ENCODE measurements at places on chromosomes 4 and X. TPM values are rescaled to one million over a fixed set of nuclear protein-coding genes. Genes with fewer than 3 reads are reported as not detected.
A peak's percentile ranks its signal among the peaks of the same experiment; 100 is the strongest.

GRCh38 chr4:177568931-177569330 is 126.7 kb upstream of the AGA start:
- no peak for DNase-seq

- DNase-seq = no peak
These were observed 24.8 kb upstream of the CYBB start for GRCh38 chrX:37755025-37755424.

The SCML2 gene
- 1.2 TPM for total RNA-seq

The TMEM150C gene
- 19.4 TPM for total RNA-seq

The ODAPH gene
- not detected for total RNA-seq

- DNase-seq = peak; percentile 66
These were observed 63.2 kb downstream of the CLDN22 start for GRCh38 chr4:183256756-183257385.

The CXorf58 gene
- 0.22 TPM for total RNA-seq

The COL25A1 gene
- total RNA-seq = 0.24 TPM

- DNase-seq = no peak
These were observed 5.2 kb downstream of the PKD2 start for GRCh38 chr4:88012647-88013046.

GRCh38 chrX:47518144-47518543 is 35.1 kb upstream of the ZNF41 start:
- DNase-seq = no peak

DNA sequence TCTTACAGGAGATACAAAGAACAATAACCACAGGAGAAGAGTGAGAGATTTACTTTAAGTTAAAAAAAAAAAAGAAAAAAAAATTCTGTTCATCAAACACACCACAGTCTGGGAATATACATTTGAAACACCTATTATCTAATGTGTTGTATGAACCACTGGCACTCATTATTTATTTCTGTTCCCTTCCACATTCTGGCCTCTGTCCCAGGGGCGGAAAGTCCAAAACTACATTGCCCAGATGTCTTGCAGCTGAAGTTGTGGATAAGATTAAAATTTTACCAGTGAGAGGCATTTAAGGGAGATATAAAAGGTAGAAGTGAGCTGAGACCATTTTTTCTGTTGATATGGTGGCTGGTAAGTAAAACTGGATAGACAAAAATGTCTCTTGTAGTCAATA is 56.2 kb downstream of the SCLT1 start:
- no peak for DNase-seq

The NAP1L3 gene
- total RNA-seq = 0.65 TPM

The MAGEA9B gene
- not detected for total RNA-seq

DNA sequence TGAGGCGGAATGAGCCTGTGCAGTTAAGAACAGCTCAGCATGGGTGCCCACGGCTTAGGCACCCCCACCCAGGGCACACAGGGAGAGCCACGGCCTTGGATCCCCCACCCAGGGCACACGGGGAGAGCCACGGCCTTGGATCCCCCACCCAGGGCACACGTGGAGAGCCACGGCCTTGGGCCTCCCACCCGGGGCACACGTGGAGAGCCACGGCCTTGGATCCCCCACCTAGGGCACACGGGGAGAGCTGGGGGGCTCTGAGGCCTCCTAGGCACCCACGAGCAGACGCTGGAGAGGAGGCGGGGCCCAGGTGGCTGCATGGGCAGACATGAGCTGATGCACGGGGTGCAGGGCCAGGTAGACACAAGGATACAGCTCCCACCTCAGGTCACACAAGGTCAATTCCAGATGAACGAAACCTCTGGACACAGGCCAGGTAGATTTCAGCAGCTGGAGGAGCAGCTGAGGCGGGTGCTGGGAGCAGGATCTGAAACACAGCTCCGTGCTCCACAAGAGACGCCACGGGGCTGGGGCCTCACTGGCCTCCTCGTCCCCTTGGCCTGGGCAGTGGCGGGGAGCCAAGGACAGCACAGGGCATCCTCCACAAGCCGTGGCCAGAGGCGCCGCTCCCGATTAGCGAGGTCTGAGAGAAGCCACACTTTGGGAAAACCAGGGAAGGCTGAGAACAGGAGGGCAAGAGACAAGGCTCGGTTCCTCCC is 30.8 kb downstream of the GAK start:
- peak; percentile 56 for DNase-seq

DNA sequence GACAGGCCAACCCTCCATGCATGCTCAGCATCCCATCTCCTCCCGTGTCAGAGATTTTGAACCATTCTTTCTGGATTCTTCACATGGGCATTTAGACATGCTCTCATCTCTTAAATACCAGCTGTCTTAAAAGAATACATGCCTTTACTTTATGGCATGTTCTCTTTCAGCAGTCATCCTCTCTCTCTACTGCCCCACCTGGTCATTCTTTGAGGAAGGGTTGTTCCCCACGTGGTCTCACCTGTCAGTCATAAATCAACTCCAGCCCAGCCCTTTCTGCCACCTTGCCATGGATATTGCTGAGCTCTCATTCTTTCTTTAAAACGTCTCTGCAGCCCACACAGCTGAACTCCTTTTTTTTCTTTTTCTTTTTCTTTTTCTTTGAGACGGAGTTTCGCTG is 111.3 kb downstream of the ARHGAP10 start:
- DNase-seq = no peak

The NSG1 gene
- 6.8 TPM for total RNA-seq

GRCh38 chr4:2177443-2178093 is 64.4 kb downstream of the HAUS3 start:
- DNase-seq = no peak

DNA sequence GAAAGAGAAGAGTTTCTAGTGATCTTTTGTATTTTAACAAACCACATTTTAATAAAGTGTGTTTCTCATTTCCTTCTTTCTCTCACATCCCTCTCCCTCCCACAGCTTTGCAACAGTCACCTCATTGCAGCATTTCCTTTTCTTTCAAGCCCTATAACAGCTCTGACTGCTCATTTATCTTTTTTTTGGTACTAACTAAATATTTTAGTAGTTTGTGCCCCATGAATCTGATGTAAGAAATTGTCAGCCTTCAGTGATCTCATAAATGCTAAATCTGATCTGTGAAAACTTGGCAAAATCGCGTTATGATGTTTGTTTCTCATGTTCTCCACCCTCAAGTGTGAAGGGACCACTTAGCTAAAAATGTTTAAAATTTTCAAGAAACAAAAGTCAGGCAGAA is 258.5 kb upstream of the SLIT2 start:
- DNase-seq = no peak

The MTNR1A gene
- total RNA-seq = not detected
